ENCODE measurements at places on chromosomes 1 and 21.
A peak's percentile ranks its signal among the peaks of the same experiment; 100 is the strongest.

DNA sequence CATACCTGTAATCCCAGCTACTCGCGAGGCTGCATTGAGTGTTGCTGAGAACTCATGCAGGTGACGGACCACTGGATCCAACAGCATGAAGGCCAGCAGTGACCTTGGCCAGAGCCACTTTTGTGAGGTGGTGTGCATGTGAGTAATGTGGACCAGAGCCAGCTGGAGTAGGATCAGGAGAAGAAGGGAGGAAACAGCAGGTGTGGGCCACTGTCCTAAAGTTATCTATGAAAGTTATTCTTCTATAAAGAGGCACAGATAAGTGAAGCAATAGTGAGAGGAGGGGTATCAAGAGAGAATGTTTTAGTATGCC is 47.8 kb downstream of the TCP10L start:
- DNase-seq, result no peak

GRCh38 chr1:109659997-109660690 is 4.2 kb downstream of the GSTM4 start:
- DNase-seq, result no peak

- peak; percentile 94 for DNase-seq
Observed at GRCh38 chr1:155859234-155859829, at the start of gene SYT11. SYT11 (plus strand) TSS chr1:155859567; CDS start chr1:155859762, 195 bp downstream.

GRCh38 chr1:87678266-87678665 is 349.6 kb downstream of the LMO4 start:
- DNase-seq, result no peak

DNA sequence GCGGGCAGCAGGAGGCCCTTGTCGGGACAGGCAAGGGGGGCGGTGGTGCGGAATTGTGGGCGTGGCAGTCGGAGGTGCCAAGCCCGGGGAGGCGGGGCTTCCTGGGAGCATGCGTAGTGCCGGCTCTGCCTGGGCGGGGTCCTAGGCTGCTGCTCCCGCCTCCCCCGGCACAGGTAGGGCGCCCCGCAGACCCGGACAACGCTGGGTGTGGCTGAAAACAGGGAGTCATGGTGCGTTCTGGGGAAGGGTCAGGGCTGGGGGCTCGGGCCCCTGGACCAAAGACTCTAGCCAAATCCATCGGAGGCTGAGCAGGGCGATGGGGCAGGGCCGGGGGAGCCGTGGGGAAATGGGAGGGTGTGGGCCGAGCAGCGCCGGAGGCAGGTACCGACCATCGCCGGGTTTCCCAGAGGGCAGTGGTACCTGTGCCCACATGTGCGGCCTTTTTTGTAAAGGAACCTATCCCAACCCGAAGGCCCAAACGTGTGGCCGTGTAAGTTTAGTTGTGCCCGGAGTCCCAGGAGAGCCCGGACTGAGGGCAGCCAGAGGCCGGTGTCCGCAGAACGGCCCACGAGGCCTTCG is 231.9 kb downstream of the SDCCAG8 start:
- no peak for DNase-seq

DNA sequence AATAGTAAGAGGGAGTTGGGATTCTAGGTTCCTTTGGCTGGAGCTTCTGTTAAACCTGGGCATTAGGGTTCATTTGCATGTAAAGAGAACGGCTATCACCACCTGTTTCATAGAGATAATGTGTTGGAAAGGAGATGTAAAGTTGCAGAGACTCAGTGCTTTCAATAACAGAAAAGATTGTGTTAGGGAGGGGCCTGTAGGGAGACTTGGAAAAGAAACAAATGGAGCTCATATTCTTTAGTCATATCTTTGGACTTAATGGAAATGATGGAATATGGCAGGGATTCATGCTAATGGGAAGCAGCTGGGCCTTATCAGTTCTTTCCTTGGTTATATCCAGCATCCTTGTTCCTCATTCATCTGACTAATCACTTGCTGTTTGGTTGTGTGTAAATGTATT is 144.9 kb downstream of the CD247 start:
- DNase-seq, result no peak

GRCh38 chr1:27405074-27405473 is 12.7 kb downstream of the GPR3 start:
- DNase-seq, result no peak

- no peak for DNase-seq
Observed at GRCh38 chr1:16615253-16616252, 2.2 kb upstream of the NBPF1 start.

GRCh38 chr1:73821520-73821919 is 376.5 kb downstream of the LRRIQ3 start:
- no peak for DNase-seq

DNA sequence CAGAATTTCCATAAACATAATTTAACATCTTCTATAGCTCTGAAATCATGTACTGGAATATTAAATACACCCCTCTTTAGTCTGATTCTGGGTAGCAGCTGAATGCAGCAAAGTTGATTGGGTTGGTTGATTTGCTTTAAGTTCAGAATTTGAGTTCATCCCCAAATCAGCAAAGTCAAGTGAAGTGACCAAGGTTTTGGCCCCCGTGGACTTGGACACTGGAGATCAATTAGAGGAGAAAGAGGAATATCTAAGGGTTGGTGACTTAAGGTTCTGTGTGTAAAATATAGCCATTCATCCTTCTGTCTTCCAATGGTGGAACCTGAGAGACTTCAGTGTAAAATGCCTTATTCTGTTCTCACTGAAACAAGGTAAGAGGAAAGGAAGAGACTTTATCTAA is at the start of gene OR2L13:
OR2L13 (plus strand) TSS at position 301 of the 400 bp plus-strand sequence. CDS start 4,192 bp downstream, outside the sequence.
- DNase-seq, result no peak

DNA sequence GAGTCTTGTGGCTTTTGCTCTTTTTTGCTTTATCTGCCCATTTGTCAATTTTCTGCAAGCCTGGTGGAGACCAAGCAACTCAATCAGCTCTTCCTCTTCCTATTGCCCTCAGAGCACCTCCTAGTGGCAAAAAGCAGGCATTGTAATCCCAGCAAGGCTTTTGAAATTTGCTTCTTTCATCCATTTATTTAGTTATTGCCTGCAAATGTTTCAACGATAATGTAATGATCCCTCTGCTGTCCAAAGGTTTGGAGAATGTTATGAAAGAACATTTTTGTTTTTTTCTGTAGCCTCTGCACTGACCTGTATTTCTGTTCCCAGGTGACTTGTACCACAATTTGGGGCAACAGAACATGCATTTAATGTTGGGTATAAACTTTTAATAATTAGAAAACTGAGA is 127.8 kb downstream of the GABPA start:
- peak; percentile 5 for DNase-seq

GRCh38 chr1:39608921-39609320 is 30.5 kb downstream of the HEYL start:
- no peak for DNase-seq

- no peak for DNase-seq
Observed at GRCh38 chr1:150765296-150765976, at the start of gene CTSS. CTSS (minus strand) TSS chr1:150765778; CDS start chr1:150764763, 1,015 bp downstream.

DNA sequence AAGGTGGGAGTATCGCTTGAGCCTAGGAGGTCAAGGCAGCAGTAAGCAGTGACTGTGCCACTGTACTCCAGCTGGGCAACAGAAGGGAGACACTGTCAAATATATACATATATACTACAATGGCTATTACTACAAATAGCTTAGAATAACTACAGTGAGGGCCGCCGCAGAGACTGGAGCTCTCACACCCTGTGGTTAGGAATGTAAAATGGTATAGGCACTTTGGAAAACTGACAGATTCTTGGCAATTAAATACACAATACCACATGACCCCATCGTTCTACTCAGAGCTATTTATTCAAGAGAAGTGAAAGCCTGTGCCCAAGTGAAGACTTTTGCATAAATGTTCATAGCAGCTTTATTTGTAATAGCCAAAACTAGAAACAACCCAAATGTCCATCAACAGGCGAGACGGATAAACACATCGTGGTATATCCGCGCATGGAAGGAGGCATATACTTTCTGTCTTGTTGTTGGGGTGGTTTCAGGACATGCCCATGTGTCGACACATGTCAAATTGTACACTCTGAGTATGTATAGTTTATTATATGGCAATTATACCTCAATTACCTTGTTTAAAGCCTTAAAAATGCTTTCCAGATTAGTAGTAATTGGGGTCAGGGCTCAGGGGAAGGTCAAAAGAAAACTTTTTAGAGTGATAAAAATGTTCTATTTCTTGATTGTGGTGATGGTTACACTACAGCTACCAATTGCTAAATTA is 123.4 kb downstream of the RIPK4 start:
- no peak for DNase-seq

DNA sequence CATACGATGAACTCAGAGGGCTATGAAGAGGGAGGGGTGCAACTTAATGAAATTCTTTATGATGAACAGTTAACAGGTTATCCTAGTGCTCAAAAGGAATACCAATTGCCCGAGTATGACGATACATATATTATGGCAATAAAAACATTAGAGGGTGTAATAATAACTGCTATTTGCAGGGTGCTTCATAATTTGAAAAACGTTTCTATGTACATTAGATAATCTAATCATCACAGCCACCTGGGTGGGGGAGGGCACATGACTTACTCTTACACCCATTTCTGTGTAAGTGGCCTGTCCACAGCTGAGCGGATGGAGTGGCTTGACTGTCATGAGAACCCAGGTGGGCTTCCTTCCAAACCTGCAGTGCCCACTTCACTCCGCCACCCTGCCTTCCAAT is 46.3 kb downstream of the TIAM1 start:
- no peak for DNase-seq

GRCh38 chr1:157971769-157972168 is 21.7 kb upstream of the KIRREL1 start:
- DNase-seq, result no peak

- DNase-seq, result peak; percentile 24
Observed at GRCh38 chr1:218521414-218522169, 176.5 kb downstream of the TGFB2 start.

DNA sequence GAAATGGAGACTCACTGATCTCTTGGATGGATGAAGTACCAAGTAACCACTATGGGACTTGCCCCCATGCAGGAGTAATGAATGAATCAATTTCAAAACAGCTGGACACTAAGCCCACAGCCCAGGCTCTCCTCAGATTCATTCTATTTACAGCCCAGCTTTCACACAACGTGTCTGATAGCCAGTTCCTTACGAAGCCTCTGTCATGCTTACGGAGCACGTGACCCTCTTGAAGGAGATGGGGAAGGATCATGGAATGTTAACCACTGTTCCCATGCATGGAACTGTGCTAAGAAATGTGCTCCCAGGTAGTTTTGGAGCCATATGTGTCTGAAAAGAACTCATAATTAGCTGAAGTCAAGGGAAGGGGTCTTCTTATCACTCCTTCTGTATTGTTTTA is 124.1 kb downstream of the KIF26B start:
- no peak for DNase-seq

DNA sequence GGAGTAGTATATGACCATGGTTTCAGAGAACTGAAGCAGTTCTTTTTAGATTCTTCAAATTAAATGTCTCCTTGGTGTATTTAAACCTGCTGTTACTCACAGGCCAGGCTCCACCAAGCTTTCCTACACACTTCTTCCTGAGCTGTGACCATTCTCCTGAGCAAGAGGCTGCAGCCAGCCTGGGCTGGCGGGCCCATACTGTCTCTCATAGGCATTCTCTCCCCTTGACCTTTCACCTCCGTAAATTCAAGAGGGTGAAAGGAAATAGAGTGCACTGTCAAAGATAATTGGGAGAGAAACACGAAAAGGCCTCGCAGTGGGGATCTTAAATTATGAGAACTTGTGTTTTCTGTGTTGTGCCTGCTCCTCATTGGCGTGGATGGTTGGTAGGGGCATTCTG is 2.3 kb downstream of the ARF1 start:
- DNase-seq, result no peak
